H1 (cell line): ENCODE measurements at places on chromosomes 1 and 21.

- DNase-seq = no peak
Measured at GRCh38 chr21:22056904-22057303, 1058.7 kb downstream of the NCAM2 start.

- DNase-seq = no peak
Measured at GRCh38 chr1:178528953-178529335, 16.0 kb downstream of the TEX35 start.

DNA sequence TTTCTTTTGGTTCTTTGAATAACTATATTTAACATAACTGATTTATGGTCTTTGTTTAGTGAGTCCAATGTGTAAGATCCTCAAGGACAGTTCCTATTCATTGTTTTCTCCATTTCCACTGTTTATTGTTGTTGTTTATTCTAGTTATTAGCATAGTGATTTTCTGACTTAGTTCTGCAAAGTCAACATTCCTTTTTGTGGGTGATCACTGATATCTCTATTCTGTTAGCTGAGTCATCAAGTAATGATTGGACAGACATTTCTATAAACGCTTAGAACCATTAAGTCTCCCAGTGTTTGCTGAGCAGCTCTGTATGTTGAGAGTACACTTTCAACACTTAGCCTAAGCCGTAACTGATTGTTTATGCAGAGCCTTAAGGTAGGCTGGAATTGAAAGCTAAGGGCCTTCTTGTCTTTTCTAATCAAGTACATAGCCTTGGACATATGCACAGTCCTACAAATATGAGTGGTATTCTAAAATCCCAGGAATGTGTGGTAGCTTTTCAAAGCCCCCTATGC lies 87.1 kb downstream of the SLC5A9 start:
- DNase-seq = no peak

- no peak for DNase-seq
Measured at GRCh38 chr21:28074676-28075075, 918.0 kb downstream of the LTN1 start.

GRCh38 chr21:46472246-46472645 lies 13.6 kb downstream of the DIP2A start:
- DNase-seq = no peak

DNA sequence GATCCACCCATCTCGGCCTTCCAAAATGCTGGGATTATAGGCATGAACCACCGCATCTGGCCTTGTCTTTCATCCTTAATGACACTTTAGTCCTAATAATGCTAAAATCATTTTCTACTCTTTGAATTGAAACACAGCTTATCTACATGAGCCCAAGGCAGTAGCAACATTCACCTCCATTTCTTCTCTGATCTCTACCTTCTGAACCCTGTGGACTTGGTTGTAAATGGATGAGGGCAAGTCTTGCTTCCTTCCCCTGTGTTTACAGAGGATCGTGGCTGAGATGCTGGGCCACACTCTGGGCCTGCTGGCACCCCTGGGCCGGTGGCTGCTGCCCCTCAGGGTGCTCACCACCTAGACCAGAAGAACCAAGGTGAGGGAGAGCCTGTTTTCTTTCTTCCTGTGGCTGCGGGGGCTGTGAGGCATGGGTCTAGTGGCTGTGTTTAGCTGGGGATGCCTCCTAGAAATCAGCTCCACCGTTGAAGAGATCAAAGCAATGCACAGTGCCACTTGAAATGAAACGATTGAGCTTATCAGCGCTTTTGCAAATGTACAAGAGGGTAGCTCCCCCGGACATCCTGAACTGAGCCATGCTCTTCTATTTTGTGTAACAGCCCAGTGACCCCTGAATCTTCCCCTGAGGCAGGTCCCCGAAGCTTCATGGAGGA lies 32.2 kb upstream of the LGALS8 start:
- no peak for DNase-seq

- DNase-seq = no peak
Measured at GRCh38 chr1:235997931-235998330, 67.0 kb downstream of the NID1 start.
